WERI-Rb-1 (cell line): ENCODE measurements at places on chromosomes 13 and 19.

DNA sequence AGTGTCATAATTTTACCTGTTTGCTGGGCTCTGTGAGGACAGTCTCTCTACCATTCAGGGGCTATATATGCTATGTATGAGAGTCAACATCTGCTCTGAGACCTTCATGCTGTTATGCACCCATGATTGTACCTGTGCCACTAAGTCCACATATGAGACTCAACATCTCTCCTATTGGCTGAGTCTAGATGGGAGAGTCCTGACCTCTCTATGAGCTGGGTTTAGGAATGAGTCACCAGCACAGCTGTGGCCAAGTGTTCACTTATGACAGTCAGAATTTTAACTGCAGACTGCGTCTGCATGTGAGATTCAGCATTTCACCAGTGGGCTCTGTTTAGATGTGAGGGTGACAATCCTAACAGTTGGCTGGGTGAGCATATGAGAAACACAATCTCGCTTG lies 49.5 kb downstream of the ZNF729 start:
- no peak for DNase-seq

- DNase-seq = no peak
Observed at GRCh38 chr19:10812902-10813404, 23.1 kb downstream of the TMED1 start.

DNA sequence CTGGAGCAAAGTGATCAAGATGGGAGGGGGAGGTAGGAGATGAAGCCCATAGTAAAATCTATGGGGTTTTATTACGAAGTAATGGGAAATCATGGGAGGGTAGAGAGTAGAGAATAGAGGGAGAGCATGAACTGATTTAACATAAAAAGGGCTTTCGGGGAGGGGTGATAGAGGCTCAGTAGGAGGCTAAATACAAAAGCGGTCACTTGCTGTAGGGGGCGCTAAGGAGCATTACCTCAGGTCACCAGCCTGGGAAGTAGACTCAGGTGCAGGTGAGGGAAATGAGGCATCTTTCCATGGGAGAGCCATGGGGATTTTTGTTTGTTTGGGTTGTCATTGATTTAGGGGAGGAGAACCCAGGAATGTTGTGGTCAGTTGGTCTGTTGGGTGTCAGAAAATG lies 14.1 kb downstream of the KRTDAP start:
- no peak for DNase-seq

GRCh38 chr13:23985839-23986238 lies 88.5 kb upstream of the C1QTNF9B start:
- peak; percentile 34 for DNase-seq

DNA sequence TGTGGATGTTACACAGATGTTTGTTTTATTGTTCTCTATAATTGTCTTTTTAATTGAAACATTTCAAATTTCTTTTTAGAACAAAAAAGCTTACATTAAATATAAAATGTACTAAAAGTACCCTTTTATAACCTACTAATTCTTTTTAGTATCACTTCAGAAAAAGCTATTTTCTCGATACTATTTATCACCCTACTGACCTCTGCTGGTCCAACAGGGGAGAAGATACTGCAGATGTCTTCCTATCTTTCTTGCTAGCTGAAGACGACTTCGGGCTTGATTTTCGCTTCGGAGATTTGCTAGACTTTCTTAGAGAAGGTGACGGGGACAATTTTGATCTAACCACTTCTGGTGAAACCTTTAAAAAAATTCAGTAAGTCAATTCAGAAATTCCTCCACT lies 42.4 kb downstream of the ZC3H13 start:
- no peak for DNase-seq

DNA sequence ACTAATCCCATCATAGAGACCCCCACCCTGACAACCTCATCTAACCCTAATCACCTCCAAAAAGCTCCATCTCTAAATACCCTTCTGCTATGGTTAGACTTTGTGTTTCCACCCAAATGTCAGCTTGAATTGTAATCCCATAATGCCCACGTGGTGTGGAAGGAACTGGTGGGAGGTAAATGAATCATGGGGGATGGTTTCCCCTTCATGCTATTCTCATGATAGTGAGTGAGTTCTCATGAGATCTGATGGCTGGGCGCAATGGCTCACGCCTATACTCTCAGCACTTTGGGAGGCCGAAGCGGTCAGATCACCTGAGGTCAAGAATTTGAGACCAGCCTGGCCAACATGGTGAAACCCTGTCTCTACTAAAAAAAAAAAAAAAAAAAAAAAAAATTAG lies 2.6 kb downstream of the VMAC start:
- DNase-seq = peak; percentile 37

- no peak for DNase-seq
Observed at GRCh38 chr13:51624695-51625345, 40.6 kb downstream of the WDFY2 start.

DNA sequence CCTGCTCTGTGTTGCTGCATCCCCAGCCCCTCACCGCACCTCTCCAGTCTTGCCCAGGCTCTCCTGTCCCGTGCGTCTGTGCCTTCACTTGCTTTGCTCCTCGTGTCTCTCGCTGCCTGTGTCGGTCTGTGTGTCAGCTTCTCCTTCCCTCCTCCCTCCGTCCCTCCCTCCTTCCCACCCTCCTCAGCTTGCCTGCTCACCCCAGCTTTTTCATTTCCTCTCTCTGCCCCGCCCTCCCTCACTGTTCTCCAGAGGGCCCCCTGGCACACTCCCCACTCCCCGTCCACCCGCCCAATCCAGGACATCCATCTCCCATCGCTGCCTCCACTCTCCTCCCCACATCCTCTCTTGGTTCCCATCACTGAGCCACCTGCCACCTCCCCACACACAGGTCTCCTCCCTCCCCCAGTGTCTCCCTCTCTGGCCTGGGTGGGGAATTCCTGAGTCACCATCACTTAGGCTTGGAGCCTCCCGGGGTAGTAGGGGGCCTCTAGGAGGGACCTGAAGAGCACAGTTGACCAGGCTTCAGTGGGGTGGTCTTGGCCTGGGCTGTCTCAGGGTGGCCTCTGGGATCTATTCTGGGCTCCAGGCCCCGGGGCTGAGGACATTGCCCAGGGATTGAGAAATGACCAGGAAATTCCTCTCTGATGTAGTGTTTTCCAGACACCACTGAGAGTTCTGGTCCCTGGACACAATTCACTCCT lies at the start of gene PTGIR:
TSS of gene PTGIR (minus strand) at position 132 of the 704 bp plus-strand sequence. CDS start 864 bp downstream, outside the sequence.
- DNase-seq = peak; percentile 34

DNA sequence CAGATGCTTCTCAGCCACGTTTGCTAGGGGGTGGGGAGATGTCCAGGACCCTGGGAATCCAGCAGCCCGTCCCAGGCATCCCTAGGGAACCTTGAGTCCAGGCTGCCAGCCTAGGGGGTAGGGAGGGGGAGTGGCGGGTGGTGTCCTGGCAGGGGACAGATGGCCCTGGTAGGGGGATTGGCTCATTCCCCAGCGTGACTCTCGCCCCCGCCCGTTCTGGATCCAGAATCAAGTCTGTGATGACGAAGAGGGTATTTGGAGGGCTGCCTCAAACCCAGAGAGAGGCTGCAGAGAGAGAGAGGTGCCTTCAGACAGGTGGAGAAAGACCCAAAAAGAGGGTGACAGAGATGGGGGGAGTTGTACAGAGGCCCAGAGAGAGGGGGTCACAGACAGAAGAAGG lies 4.1 kb downstream of the SLC17A7 start:
- peak; percentile 95 for DNase-seq

GRCh38 chr19:13095393-13095784 lies 7.3 kb downstream of the LYL1 start:
- DNase-seq = no peak

DNA sequence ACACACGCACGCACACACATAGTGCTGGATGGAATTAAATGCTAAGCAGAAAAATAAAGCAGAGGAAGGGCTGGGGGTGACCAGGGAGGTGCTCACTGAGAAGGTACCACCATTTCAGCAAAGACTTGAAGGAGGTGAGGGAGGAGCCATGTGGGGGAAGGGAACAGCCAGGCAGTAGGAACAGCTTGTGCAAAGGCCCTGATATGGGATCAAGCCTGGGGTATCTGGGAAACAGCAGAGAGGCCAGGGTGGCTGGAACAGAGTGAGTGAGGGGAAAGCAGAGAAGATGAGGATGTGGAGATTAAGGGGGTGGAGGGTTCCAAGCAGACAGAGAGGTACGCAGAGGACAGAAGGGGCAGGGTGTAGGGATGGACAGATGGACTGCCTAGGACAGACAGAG lies 25.2 kb downstream of the NOTCH3 start:
- DNase-seq = no peak

DNA sequence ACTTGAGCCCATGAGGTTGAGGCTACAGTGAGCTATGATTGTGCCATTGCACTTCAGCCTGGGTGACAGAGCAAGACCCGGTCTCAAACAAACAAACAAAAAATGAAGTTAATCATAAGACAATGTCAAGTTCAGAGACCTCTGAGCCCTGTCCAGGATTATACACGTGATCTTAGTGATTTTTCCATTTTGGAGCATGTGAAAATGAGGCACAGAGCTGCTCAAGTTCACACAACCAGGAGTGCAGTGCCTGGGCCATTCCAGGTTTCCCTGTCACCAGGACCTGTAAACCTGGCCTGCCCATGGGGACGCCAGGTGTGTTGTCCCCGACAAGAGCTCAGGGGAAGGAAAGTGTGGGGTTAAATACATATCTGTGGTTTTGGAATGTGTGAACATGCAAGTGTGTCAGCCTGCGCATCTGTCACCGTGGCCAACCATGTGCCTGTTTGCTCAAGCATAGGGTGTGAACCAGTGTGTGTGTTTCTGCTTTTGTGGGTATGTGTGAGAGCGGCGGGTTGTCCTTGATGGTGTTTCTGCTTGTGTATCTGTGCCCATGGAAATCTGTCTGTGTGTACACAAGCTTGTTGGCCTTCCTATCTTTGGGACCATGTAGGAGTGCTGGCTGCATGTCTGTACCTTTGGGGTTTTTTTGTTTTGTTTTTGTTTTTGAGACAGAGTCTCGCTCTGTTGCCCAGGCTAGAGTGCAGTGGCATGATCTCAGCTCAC lies 1.5 kb upstream of the FXYD1 start:
- DNase-seq = no peak

- DNase-seq = no peak
Observed at GRCh38 chr19:14474827-14475226, 327 bp downstream of the PTGER1 start.

DNA sequence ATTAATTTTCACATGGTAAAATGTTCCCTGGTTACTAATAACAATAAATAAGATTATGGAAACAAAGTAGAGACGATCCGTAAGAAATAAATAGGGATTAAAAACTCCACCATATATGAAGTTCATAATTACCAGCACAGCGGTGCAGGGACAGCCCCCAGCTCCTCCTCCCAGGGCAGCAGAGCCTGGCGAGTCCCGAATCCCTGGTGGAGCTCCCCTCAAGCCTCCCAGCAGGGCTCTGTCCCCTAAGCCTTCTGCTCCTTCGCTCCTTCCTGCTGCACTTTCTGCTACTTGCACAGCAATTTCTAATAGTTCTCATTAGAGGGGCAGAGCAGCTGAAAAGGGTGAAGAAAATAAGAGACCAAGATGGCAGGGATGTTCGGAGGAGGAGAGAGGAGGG lies 43.6 kb downstream of the RASA3 start:
- no peak for DNase-seq

DNA sequence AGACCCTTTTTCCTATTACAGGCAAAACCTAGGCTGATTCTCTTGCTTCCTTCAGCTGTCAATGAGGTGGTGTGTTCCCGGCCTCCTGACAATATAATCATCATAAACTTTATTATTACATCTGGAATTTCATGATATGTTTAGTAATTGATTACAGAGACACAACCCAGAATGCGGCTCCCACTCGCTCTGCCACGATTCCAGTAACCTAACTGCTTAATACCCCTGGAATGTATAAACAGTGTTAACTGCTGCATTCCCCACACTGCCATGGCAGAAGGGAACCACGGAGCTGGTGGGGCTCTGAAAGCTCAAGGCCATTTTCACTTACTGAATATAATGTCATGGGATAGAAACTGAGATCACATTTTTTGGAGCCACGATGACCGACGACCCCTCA lies 17.1 kb downstream of the TSHZ3 start:
- DNase-seq = no peak

- no peak for DNase-seq
Observed at GRCh38 chr13:64849196-64849595, 2380.9 kb downstream of the PCDH9 start.

GRCh38 chr19:23867895-23868294 lies 46.8 kb upstream of the ZNF726 start:
- peak; percentile 9 for DNase-seq

GRCh38 chr13:98060282-98060681 lies 82.6 kb upstream of the FARP1 start:
- DNase-seq = peak; percentile 62

- DNase-seq = peak; percentile 71
Observed at GRCh38 chr19:7856679-7857663, 17.2 kb downstream of the PRR36 start.

GRCh38 chr19:51250786-51251467 lies at the start of gene SIGLECL1:
TSS of gene SIGLECL1 (plus strand) at chr19:51251080. CDS start at chr19:51264073, 12,993 bp downstream.
- no peak for DNase-seq

DNA sequence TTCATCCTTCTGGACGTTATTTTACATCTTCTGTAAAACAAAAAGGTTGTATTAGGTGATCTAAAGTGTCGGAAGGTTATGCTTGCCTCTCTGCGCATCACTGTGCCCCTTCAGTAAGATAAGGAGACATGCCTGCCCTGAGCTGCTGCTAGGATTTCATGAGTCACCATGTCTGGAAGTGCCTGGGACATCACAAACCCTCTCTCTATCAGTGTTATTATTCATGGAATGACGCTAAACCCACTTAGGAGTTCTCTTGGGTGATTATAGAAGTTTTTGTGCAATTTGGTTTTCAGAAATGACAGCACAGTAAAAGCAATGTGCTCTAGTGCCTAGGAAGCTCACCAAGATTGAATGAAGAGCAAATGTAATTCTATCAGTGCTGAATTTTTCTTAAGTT lies 617.7 kb downstream of the DCT start:
- DNase-seq = peak; percentile 59

DNA sequence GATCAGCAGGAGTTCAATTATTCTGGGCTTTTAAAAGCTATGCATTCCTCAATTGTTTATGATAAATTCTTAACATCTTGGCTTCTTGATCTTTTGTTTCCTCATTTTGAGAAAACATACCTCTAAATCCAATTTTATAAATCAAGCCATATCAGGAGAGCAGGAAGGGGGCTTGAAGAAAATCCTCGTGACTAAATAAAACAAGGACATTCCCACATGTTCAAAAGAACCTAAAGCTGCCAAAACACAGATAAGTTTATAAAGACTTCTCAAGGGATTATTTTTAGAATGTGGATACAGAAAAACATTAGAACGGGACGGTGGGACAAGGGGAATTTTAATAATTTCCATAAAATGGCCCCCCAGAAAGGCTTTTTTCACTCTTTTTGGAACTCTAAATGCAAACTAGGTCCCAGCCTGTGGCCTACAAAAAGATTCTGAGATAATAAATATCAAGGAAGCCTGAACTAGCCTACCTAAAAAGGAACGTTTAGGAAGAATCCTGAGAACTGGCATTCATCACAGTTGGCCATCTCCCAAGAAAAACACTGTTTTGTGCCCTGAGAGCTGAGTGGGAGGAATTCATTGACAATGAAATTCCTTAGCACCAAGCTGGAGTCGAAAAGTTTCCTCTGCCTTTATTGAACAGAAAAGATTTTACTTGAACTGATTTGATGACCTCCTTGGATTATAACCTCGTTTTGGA lies 30.1 kb downstream of the ZAR1L start:
- DNase-seq = no peak

DNA sequence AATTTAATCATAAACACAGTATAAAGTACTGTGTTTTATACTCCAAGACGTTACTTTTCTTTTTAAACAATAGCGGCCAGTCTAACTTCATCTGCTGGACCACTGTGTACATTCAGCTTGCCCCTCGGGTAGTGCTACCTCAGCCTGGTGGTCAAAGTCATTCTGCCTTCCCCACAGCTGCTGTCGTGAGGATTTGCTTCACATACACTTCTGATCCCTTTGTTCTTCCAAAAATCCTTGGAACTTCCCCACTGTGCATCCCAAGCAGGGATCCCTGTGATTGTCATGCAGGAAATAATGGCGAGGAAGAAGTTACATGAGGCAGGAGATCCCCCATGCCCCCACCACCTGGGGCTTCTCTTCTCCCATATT lies 234.9 kb upstream of the STARD13 start:
- no peak for DNase-seq
